Vein endothelial cell (primary cell): ENCODE measurements at places on chromosomes 4 and X. TPM values are rescaled to one million over a fixed set of nuclear protein-coding genes. Genes with fewer than 3 reads are reported as not detected.

Gene MAGED1
- total RNA-seq, result 183 and 261 TPM in 2 replicates

Gene CXorf51B
- not detected in 2 replicates for total RNA-seq

Gene GPR119
- total RNA-seq, result not detected in 2 replicates

Gene GPM6B
- under 0.01 and 0.33 TPM in 2 replicates for total RNA-seq
